HFF-Myc (cell line): ENCODE measurements at places on chromosomes 7 and 10.

DNA sequence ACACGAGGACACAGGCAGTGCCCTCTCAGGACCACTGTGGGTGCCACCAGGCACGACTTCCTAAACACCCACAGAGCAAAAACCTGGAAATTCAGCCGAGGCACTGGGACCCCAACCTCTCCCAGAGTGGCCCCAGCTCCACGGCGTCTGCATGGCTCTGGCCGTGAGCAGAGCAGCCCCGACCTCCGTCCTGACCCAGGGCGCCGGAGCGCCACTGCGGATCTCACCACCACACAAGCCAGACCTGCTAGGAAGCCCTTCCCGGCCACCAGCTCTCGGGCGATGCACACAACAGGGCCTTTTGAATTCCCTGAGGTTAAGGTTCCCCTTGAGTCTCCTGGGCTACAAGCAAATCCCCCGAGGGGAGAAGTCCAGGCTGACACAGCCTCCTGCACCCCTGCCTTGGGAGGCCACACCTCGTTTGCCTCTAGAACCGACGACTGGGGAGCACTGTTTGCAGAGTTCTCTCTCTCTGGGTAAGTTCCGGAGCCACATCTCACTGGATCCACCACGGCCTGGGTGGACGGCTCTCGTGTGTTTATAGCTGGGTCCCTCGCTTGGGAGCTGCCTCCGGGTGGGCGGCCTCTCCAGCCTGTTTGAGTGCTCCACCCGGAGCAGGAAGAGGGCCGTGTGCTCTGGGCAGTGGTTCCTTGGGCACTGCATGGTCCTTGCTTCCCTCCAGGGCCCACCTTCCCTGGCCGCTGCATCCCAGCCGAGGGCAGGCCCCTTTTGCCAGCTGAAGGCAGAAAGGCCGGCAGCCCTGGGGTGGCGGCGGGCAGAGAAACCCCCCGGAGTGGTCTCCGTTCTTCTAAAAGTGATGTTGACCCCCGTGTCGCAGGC is 15.5 kb upstream of the PSMG3 start:
- no peak for DNase-seq

DNA sequence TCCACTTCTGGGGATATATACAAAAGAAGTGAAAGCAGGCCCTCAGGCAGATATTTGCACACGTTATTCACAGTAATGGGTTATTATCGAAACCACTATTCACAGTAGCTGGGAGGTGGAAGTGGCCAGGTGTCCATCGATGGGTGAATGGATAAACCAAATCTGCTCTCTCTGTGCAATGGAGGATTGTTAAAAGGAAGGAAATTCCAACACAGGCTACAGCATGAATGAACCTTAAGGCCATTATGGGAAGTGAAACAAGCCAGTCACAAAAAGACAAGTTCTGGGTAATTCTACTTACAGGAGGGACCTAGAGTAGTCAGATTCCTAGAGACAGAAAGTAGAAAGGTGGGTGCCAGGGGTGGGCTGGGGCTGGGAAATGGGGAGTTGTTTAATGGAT is 48.5 kb upstream of the BHLHA15 start:
- no peak for DNase-seq

DNA sequence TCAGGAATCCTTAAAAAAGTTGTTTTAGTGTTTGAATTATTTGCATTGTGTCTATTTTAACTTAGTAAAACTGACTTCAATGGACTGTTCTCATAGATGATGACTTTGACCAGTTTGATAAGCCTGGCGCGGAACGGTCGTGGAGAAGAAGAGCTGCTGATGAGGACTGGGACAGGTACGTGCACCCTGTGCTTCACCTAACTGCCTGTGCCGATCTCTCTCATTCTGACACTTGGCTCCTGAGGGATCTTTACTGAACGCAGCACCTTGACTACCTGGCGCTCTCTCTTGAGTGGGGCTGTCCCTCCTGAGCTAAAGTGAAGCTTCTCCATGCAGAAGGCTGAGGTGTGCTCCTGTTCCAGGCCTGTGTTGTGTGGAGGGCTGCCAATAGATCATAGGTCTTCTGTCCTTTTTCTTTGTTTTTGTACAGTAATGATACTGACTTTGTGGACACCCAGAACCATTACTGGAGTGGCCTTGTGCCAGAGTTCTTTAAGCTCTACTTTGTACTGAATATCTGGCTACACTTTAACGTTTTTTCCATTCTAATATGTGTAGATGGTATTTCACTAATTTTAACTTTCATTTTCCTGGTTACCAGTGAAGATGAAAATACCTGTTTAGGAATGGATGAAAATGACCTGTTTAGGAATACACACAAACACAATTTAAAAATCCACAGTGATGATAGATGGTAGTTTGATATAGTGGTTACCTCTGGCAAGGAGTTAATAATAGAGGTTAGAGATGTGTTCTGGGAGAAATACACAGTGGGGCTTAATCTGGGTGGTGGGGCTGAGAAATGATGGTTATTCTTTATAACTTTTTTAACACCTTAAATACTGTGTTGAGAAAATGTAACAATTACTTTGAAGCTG is 20.9 kb downstream of the RBM33 start:
- no peak for DNase-seq

DNA sequence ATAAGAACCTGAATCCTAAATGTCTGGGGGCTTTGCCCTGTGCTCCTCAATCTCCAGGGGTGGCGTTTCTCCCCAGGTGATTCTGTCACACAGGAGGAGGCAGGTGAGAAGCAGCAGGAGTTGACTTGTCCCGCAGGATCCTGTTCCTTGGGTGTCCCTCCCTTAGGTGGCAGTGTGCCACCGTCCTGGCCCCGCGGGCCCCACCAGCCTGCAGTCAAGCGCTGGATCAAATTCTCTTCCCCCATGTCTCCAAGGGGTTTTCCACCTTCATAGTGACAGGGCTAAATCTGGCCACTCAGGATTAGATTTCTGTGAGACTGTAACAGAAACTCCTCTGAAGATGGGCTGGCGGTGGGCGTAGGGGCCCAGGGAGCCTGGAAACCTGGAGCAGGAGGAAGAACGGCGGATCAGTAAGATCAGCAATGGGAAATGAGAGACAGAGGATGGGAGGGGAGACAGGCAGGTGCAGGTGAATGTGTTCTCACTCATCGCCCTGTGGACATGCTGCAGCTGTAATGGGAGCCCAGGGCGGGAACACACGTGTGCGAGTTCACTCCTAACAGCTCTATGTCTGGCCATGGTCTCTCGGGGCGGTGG is 329.2 kb upstream of the COBL start:
- DNase-seq = no peak

DNA sequence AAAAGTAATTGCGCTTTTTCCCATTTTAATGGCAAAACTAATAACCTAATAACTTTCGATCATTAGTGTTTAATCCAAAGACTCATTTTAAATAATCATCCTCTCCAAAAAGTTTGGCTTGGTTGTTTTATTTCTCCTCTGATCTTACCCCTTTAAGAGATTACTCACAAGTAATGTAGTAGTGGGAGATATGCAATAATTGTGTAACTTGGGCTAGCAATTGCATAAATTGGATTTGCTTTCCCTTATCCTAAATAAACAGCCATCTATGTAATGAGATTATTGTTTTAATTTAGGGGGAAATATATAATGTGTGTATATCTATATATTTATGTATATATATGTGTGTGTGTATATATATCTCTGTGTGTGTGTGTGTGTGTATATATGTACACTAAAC is 82.5 kb downstream of the RNLS start:
- DNase-seq = no peak

DNA sequence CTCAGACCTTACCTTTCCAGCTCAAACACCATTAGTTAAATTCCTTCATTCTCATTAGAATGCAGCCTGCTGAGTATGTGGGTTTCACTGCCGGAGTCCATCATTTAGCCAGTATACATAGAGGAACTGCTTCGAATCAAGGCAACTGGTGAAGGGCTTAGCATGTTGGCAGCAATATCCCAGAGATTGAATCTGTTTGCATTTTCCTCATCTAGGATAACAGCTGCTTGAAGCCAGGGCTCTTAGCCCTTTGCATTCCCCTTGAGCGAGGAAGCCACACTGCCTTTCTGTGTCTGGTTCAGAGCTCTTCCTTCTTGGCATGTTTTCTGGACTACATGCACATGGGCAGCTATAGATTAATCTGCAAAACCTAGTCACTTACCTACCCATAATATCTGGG is 14.7 kb downstream of the NODAL start:
- no peak for DNase-seq
